ENCODE measurements at places on chromosomes 4 and X. TPM values are rescaled to one million over a fixed set of nuclear protein-coding genes. Genes with fewer than 3 reads are reported as not detected.

Gene RXFP1
- polyA plus RNA-seq, result not detected

DNA sequence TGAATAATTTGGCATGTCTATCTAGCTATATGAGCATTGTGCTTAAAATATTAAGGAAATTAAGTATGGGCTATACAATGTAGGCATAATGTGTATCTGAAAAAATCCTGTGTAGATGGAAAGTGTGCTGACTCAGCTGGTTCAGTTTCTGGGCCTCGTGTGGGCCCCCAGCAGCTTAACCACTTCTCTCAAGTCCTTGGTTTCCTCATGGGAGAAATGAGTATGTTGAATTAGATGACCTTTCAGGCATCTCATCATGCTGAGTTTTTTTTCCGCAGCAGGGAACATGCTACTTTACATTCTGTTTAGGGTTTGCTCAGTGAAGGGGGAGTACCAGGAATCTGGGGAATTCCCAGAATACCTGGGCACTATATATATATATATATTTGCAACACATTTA lies 30.5 kb downstream of the RHOH start:
- H3K36me3 ChIP-seq, result no peaks in the 10 kb centered on the region
- DNase-seq, result no peak
- no peaks in the 10 kb centered on the region for H3K27me3 ChIP-seq
- H3K4me3 ChIP-seq, result no peak overlapping the region
- no peak overlapping the region for H3K27ac ChIP-seq

Gene PAK3
- polyA plus RNA-seq, result 0.63 TPM

GRCh38 chrX:109440475-109440874 lies 41.4 kb downstream of the GUCY2F start:
- no peaks in the 10 kb centered on the region for H3K4me1 ChIP-seq
- H3K27me3 ChIP-seq, result peaks cover 18% of the 10 kb centered on the region
- no peaks in the 10 kb centered on the region for H3K36me3 ChIP-seq
- DNase-seq, result no peak
- no peak overlapping the region for H3K27ac ChIP-seq

Gene SYTL4
- 2.3 TPM for polyA plus RNA-seq

Gene FOXP3
- polyA plus RNA-seq, result not detected

- no peaks in the 10 kb centered on the region for H3K36me3 ChIP-seq
- no peaks in the 10 kb centered on the region for H3K4me1 ChIP-seq
- no peak overlapping the region for H3K4me3 ChIP-seq
- DNase-seq, result no peak
- H3K27ac ChIP-seq, result no peak overlapping the region
Measured at GRCh38 chrX:25014366-25014838, 1.4 kb downstream of the ARX start.

Gene MAGEC1
- polyA plus RNA-seq, result 22.2 TPM

Gene ESX1
- polyA plus RNA-seq, result not detected

- peaks cover 12% of the 10 kb centered on the region for H3K27me3 ChIP-seq
- DNase-seq, result no peak
- H3K4me3 ChIP-seq, result no peak overlapping the region
- no peak overlapping the region for H3K27ac ChIP-seq
- no peaks in the 10 kb centered on the region for H3K36me3 ChIP-seq
- H3K4me1 ChIP-seq, result no peaks in the 10 kb centered on the region
Measured at GRCh38 chr4:77220828-77221613, 64.0 kb downstream of the CCNG2 start.

Gene FMR1NB
- not detected for polyA plus RNA-seq

DNA sequence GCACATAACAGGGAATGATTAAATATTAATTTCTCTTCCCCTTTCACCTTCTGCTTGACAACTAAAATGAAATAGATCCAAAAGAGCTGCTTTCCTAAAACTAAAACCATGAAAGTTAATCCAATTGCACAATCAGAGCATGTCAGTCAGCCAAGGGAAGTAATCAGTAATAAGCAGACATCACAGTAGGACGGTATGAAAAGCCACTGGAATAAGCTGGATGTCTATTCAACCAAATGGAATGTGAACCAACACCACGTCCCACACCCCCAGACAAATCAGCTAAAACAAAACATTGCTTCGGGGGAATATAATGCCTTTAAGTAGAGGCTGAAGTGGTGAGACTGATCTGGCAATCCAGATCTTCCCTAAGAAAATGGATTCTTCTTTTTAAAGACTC lies 859.4 kb upstream of the FTHL17 start:
- H3K27ac ChIP-seq, result no peak overlapping the region
- H3K27me3 ChIP-seq, result no peaks in the 10 kb centered on the region
- DNase-seq, result no peak
- H3K4me3 ChIP-seq, result no peak overlapping the region
- H3K36me3 ChIP-seq, result no peaks in the 10 kb centered on the region

Gene CSN1S1
- polyA plus RNA-seq, result not detected

Gene SLC6A14
- not detected for polyA plus RNA-seq

GRCh38 chr4:1834047-1834775 lies 21.7 kb downstream of the LETM1 start:
- no peak for DNase-seq
- H3K27me3 ChIP-seq, result no peaks in the 10 kb centered on the region
- H3K36me3 ChIP-seq, result peaks cover 21% of the 10 kb centered on the region
- no peak overlapping the region for H3K27ac ChIP-seq
- no peak overlapping the region for H3K4me3 ChIP-seq
- peaks cover 7% of the 10 kb centered on the region for H3K4me1 ChIP-seq

Gene ENPEP
- polyA plus RNA-seq, result 0.16 TPM

DNA sequence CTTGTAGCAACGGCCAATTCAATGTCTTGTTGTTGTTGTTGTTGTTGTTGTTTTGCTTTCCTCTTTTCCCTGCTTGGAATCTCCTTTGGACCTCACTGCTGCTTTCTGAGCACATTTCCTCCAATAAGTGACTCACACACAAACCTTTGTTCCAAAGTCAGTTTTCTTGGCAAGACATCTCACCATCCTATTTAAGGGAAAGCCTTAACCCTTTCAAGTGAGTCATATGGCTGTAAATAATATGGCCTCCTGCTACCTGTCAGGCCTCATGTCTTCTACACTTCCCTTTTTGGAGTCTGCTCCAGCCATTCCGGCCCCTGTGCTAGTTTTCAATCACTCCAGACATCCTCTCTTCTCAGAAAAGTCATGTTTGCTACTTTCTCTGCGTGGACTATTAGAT lies 79.5 kb upstream of the MAGEB10 start:
- H3K27me3 ChIP-seq, result no peaks in the 10 kb centered on the region
- H3K36me3 ChIP-seq, result no peaks in the 10 kb centered on the region
- no peak overlapping the region for H3K27ac ChIP-seq
- no peak for DNase-seq
- no peak overlapping the region for H3K4me3 ChIP-seq
- no peaks in the 10 kb centered on the region for H3K4me1 ChIP-seq

GRCh38 chr4:2961421-2961810 lies 1.8 kb downstream of the NOP14 start:
- 0 out of 2 replicates have a peak overlapping the region, but pooled peaks have one; percentile 6 for H3K27ac ChIP-seq
- H3K27me3 ChIP-seq, result no peaks in the 10 kb centered on the region
- H3K36me3 ChIP-seq, result peaks cover 22% of the 10 kb centered on the region
- 0 out of 2 replicates have a peak, but pooled peaks cover 4% of the 10 kb centered on the region for H3K4me1 ChIP-seq

DNA sequence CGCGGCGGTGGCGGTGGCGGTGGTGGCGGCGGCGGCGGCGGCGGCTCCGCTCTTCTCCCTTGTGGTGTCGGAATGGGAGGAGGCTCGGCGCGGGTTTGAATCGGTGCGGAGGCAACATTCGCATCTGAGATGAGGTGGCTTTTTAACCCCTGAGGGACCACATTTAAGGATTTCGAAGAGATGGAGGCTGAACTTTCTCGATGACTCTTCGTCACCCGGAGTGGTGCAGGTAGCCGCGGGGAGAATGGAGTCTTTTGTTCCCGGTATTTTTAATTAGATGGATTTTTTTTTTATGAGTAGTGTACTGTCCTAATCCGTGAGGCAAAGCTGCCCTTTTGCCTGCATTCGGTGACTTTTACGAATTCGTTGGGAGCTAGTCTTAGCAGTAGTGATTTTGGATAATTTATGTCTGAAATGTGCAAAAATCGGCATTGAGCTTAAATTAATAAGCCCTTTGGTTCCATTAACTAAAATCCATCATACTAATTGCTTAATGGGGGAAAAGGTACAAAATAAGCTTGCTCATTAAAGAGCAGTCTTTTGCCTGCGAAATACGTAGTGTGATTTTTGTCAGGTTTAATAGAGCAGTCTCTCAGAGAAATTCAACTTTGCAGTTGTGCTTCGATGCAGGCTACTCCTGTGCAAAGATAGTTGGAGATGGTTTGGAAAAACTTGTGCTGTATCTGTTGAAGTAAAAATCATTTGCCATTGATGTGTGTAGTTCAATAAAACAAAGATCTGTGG lies 206.2 kb downstream of the TENM3 start:
- no peaks in the 10 kb centered on the region for H3K4me1 ChIP-seq
- H3K4me3 ChIP-seq, result peak overlapping the region; percentile 80
- no peaks in the 10 kb centered on the region for H3K27me3 ChIP-seq
- no peaks in the 10 kb centered on the region for H3K36me3 ChIP-seq
- no peak for DNase-seq

- no peaks in the 10 kb centered on the region for H3K4me1 ChIP-seq
- no peak overlapping the region for H3K4me3 ChIP-seq
- no peaks in the 10 kb centered on the region for H3K27me3 ChIP-seq
- no peaks in the 10 kb centered on the region for H3K36me3 ChIP-seq
- DNase-seq, result no peak
Measured at GRCh38 chrX:147958291-147958690, 22.8 kb upstream of the FMR1NB start.

Gene AFAP1
- polyA plus RNA-seq, result 67.9 TPM

GRCh38 chr4:46254788-46255187 lies 130.9 kb upstream of the GABRG1 start:
- DNase-seq, result no peak
- peaks cover 3% of the 10 kb centered on the region for H3K4me1 ChIP-seq
- no peak overlapping the region for H3K27ac ChIP-seq
- no peak overlapping the region for H3K4me3 ChIP-seq
- H3K27me3 ChIP-seq, result no peaks in the 10 kb centered on the region

GRCh38 chr4:174116021-174116420 lies 167.4 kb downstream of the FBXO8 start:
- no peak overlapping the region for H3K27ac ChIP-seq
- no peaks in the 10 kb centered on the region for H3K27me3 ChIP-seq
- no peak overlapping the region for H3K4me3 ChIP-seq

Gene IBSP
- polyA plus RNA-seq, result not detected

DNA sequence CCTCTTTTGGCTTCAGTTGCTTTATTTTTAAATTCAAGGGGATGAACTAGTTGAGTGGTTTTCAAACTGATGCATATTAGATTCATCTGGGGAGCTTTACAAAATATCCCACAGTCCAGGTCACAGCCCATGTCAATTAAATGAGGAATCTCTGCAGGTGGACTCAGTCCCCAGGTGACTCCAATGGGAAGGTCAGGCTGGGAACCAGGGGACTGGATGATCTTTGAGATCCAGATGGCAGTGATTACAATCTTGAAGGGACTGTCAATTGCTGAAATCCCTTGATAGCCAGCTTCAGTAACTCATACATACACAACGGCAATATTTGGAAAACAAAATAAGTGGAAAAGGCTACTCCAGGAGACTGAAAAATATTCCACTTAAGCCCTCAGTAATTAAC lies 7.0 kb downstream of the ADH1B start:
- H3K4me1 ChIP-seq, result no peaks in the 10 kb centered on the region
- no peak overlapping the region for H3K4me3 ChIP-seq
- H3K27ac ChIP-seq, result no peak overlapping the region
- H3K36me3 ChIP-seq, result no peaks in the 10 kb centered on the region
- no peak for DNase-seq
